ENCODE measurements at places on chromosomes 2 and 18.

- peak; percentile 54 for DNase-seq
Observed at GRCh38 chr2:222960126-222960525, 91.9 kb upstream of the KCNE4 start.

- no peak for DNase-seq
Observed at GRCh38 chr2:177970670-177971454, 101.7 kb downstream of the PDE11A start.

GRCh38 chr18:53458944-53459580 is 765.4 kb downstream of the MBD2 start:
- no peak for DNase-seq

- peak; percentile 43 for DNase-seq
Observed at GRCh38 chr2:193806088-193806774, 1611.5 kb upstream of the TMEFF2 start.

- peak; percentile 78 for DNase-seq
Observed at GRCh38 chr2:131104487-131105155, 515 bp upstream of the PLEKHB2 start.

- no peak for DNase-seq
Observed at GRCh38 chr2:119224391-119225104, 914 bp downstream of the STEAP3 start.

GRCh38 chr18:32930695-32931301 is 158.0 kb upstream of the KLHL14 start:
- DNase-seq, result peak; percentile 69

GRCh38 chr2:52445686-52446085 is 1321.9 kb upstream of the CHAC2 start:
- peak; percentile 34 for DNase-seq

DNA sequence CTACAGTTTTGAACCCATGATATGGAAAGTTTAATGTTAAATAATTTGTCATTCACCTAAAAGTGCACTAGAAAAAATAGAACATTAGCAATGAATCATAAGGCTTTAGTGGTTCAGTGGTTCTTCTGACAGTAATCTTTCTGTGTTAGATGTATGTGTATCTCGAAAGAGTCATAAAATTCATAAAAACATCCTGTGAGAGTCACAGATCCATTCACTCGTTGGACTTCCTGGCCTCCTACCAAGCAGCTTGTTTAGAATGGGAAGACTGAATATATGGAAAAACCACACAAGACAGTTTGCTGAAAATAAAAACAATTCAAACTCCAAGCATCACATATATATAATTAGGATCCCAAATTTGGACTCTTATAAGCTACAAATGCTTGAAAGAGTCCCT is 34.8 kb downstream of the ADNP2 start:
- DNase-seq, result peak; percentile 65

DNA sequence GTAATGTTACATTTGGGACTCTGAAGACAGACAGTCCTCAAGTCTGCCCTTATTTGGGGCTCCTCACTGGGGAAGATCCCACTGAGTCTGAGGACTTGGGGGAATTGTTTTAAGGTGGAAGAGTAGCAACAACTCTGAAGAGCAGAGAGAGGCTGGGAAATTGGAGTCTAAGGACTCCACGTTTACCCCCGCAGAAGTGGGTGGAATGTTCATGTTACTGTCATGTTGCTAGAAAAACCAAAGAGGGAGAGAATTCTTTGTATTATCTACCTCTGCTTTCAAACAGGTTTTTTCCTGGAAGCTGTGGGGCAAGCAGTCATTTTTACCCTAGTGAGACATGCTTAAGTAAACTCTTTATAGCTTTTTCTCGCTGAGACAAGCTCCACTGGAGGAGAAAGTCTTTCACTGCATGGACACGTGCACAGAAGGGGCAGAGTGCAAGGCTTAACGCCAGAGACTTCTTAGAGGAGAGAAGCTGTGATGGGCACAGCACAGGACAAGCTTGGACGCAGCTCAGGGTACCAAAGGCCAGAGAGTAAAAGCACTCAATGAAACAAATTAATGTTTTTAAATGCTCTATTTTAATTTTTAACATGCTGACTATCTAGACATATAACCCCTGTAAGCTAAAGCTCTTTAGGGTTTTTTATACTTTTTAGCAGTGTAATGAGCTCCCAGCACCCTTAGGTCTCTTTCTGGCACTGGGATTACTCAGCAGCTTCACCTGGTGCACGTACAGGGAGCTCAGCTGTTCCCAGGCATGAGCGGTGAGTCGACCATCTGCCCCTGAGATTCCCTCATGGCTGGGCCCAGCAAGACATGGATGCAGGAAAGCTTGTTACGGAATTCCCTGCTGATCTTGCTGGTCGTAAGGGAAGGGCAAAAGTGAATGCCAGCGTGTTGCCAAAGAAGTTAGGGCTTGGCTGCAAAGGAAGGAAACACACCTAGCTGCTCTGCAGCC is 54.5 kb upstream of the BIN1 start:
- DNase-seq, result no peak

DNA sequence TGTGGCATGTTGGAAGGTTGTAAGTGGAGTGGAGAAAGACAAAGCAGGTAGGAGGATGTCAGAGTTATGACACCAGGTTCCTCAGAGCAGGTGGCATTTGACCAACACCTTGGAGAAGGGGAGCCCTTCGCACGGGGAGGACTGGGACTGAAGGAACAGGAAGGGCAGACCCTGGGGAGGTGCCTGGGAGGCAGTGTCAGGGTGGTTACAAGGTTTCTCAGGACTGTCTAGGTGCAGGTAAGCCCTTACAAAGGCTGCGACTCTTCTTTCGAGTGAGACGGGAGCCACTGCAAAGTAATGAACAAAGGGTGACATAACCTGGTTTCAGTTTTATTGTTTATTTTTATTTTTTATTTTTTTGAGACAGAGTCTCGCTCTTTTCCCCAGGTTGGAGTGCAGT is 84.6 kb downstream of the EIF2AK3 start:
- no peak for DNase-seq

DNA sequence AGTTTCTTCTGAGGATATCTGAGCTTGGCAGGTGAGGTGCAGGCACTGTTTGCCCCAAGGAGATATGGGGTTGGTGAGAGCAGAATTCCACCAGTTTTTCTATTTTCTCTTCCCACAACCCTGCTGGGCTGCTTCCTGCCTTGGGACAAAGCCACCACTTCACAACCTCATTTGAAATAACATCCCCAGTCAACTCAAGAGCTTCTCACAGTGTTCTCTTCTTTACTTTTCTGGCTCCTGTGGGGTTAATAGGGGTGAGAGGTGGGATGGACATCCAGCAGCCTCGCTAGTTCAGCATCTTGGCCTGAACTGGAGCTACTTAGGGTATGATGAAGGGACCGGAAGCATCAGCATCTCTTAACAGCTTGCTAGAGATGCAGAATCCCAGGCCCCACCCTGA is 106.3 kb downstream of the SLC4A3 start:
- DNase-seq, result no peak

- no peak for DNase-seq
Observed at GRCh38 chr18:6423289-6423688, 8.6 kb upstream of the L3MBTL4 start.

DNA sequence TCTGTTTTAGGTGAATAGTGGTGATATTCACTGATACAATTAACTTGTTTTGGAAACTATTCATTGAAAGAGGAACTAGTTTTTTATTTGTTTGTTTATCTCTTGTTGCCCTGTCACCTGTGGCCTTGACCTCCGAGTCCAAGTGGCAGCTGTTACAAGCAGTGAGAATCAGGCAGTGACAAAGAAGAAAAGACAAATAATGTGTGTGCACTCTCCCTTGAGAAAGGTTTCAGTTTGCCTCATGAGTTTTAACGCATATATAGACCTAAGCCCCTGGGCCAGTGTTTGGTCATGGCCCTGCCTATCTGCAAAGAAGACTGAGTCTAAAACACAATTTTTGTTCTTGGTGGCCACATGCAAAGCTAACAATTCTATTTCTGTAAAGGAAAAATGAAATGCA is 15.3 kb downstream of the KYNU start:
- no peak for DNase-seq

DNA sequence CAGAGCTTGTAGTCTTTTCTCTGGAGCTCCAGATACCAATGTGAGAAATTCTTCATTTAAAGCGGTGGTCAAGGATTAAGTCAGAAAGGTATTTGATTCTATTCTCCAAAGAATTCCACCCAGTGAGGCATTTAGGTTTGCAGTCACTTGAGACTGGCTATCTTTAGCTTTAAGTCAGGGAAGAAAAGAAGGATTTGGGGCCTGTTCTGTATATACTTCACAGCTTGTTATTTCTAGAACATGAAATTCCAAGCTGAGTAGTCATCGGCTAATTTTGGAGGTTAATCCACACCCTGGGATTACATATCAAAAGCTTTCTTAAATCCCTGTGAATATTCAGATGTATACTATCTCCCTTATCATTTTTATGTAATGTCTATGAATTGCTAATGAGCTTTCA is 39.4 kb downstream of the MYOM1 start:
- peak; percentile 15 for DNase-seq

DNA sequence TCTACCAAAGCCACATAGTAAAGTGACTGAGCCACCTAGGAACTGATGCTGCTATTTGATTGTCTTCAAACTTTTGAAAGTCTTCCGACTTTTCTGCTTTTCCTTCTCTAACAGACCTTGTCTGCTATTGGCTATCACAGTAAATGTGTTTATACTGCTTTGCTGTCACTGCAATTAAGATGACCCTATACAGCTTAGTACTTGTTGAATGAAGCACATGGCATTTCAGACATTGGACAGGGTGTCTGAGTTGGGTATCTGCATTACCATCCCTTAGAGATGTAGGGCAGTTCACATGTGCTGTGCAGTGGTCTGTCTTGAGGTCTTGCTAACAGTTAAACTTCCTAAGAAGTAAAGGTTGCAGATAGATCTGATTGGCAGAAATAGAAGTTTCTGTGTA is 3.6 kb downstream of the WDR43 start:
- DNase-seq, result no peak

- DNase-seq, result peak; percentile 65
Observed at GRCh38 chr2:202870431-202871299, 901 bp downstream of the ICA1L start.

DNA sequence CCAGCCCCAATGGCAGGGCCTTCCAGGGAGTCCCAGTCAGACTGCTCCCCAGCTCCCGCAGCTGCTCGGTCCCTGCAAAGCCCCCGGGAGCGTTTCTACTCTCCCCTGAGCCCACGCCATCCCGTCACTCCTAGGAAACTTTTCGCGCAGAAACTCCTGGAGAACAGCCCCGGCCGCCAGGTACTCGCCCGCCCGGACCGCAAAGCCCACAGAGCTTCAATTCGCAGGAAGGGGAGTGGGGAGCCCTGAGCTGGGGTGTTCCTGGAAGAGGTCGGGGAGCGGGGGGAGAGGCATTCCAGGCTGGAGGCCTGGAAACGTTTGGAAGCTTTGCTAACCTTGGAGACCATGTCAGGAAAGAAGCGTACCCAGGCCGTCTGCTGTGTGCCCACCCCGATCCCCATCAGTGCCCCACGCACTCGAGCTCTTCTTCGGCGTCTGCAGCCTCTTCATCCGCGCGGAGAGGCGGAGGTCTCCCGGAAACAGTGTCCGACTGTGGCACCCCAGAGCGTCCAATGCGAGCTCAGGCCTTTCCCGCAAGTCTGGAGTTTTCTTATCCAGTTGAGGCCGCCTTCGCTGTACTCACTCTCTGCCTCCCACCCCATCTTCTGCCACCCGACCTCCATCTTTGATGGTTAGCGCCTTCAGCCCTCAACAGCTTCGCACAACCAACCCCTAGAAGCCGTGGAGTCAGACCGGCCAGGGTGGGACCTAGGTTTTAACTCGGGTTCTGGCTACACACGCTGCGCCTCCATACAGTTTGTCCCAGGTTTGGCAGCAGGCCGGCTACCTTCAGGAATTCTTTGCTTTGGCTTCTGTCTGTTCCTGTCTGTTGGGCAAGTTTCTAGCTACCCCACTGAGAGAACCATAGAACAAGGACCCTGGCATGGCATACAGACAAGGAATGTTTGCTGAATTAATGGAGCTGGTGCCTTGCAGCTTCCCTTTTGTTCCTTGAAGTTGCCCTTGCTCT is 3.7 kb downstream of the PCGF1 start:
- no peak for DNase-seq

DNA sequence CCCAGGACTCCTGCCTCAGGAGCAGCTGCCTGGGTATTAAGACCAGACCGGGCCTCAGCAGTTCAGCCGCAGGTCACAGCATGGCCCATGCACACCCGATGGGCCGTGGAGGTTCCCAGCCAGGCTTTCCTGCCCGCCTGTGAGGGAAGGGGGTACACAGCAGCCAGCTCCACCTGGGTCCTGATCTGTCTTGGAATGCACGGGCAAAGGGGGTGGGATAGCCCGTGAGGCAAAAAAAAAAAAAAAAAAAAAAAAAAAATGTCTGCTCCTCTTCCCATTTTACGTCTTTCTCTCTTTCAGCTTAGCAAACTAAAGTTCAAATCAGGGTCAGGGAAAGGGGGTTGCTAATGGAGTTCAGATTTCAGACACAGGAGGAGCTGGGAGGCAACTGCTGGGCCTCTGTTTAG is 385.2 kb downstream of the TNS1 start:
- peak; percentile 69 for DNase-seq

DNA sequence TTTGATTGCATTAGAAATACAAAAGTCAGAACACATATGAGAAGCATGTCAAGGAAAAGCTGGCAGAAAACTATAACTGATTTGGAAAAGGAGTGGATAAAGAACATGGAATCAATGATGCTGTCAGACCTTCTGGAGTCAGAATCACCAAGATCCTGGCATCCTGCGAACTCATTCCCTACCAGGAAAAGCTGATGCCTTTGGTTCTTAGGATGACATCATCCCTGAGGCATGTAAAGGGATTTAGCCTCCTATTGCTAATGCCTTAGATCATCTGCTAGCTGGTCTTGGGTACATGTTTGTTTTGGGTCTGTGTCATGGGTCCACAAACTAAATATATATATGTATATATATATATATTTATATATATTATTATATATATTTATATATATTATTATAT is 680.7 kb downstream of the EPHA4 start:
- DNase-seq, result peak; percentile 77

DNA sequence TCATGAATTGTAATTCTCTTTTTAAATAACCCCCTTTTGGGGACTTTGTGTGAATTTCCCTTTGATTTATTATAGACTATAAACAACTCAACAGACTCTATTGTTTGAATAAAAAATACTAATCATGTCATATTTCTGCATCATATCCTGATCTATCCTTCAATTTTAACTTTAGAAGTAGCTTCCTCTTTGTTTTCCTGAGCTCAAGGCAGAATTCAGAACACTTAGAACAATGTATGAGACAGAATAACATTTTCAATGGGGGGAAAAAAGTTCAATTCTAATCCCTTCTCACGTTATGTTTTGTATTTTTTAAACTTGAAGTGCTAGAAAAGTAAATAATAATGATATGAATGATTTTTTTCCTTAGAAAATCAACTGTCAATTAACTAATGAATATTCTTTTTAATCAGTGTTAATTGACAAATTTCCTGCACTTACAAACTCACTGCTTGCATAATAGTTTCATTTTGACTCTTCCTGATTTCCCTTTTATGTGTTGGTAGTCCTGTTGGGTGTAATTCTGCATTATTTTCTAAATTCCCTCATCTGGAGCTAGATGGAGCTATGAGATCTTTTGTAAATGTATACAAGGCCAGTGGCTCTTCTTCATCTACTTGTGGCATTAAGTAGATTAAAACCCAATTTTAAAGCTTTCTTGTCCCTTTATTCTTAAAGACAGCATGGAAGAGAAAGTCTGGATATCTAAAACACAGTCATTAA is 326.1 kb downstream of the PARD3B start:
- DNase-seq, result peak; percentile 55

GRCh38 chr18:27585602-27586173 is 400.6 kb upstream of the CHST9 start:
- no peak for DNase-seq

- no peak for DNase-seq
Observed at GRCh38 chr2:39975476-39976020, 196.5 kb upstream of the THUMPD2 start.

- DNase-seq, result no peak
Observed at GRCh38 chr2:237305579-237305978, 108.4 kb downstream of the COL6A3 start.
